NCI-H510A (cell line): ENCODE measurements at places on chromosomes 4 and X.

DNA sequence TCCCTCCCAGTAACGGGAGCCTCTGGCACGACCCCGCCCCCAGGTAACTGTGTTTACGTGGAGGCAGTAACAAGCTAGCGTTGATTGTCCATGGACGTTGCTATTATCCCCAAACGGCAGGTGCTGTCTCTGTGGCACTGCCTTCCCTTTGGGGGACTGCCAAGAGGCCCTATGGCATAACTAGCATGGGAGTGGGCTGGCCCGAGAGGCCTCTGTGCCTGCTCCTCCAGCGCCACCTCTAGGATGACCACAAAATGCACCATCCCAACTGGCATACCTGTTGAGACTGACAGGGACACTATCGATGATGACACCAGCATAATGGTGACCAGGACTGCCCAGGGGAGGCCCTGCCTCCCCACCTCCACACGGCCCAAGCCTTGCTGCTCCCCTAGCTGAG is 1.5 kb downstream of the SRPK3 start:
- no peak for DNase-seq

- no peak for DNase-seq
Measured at GRCh38 chr4:8871417-8872401, at the start of gene HMX1. HMX1 (minus strand) TSS chr4:8871839; CDS start chr4:8871614, 225 bp downstream.

GRCh38 chrX:3271183-3271833 is 75.1 kb downstream of the MXRA5 start:
- no peak for DNase-seq

GRCh38 chr4:159764343-159764952 is 661.6 kb downstream of the RAPGEF2 start:
- peak; percentile 2 for DNase-seq

DNA sequence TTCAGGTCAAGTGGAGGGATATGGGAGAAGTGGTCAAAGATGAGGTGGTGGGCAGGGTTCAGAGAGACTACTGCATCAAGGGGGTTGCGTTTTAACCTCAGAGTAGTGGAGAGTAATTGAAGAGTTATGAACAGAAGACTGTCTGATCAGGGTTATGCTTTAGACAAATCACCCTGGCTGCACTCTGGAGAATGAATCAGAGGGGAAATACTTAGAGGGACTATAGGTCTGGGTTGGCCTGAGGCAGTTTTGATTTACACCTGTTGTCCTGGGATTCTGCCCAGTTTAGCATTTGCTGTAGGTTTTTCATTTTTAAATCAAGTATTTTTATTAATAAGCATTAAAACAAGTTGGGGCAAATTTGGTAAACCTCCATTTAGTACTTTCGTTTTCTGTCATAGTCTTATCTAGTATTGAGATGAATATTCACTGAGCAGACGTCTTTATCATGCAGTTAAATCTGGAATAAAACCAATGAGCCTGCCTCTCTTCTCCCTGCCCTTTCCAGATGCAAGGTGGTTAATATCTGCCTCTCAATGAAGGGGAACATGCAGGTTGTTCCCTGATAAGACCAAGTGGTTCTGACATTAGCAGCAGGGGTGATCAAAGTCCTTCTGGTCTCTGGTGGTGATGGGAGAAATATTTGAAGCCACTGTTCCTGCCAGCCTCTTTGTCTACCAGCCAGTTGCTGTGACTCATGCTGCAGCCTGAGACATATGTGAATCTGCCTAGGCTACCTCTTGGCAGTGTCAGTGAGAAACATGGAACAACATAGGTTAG is 116.0 kb upstream of the RPS6KA3 start:
- DNase-seq: no peak

- no peak for DNase-seq
Measured at GRCh38 chr4:174080361-174080760, 203.1 kb downstream of the FBXO8 start.

DNA sequence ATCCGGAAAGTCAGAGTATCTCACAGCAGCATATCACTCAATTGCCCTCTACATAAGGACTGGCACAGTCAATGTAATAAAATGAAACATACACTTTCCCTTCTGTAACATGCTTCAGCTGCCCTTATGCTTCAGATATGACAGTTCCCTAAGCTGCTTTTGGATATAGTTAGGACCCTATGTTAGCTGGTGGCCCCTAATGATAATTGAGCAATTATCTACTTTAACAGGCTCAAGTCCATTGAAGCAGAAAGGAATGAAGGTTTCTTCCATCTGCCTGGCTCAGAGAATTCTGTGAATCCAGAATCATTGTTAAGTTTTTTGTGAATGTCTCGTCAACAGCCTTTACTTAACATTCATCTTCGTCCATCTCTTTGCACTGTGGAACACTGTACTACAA is 951.2 kb upstream of the DIAPH2 start:
- no peak for DNase-seq

DNA sequence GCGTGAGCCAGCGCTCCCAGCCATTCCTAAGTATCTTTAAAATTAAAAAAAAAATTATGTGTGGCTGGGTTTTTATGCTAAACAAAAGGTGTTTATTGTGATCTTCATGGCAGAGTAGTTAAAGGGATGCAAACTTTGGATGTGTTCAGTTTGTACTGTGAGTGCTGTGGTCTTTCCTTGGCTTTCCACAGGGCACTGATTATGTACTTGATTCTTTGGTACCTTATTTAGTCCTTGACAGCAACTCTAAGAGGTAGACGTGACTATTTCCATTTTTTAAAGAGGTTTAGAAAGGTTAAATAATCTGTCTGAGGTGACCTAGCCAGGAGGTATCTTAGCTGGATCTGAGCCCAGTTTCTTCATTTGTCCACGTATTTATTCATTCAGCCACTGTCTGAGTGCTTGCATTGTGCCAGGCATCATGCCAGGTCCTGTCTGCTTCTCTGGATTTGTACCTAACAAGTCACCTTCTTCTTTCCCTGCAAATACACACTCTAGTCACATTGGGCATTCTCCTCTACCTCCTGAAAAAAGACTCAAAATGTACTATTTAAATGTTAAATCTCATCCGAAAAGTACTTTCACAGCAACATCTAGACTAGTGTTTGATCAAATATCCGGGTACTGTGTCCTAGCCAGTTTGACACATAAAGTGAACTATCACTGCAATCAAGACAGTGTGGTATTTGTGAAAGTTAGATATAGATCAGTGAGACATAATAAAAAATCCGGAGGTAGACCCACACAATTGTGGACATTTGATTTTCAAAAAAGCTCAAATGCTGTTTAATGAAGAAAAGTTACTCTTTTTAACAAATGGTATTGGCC is 31.5 kb downstream of the WWC2 start:
- DNase-seq: no peak

- no peak for DNase-seq
Measured at GRCh38 chr4:186347743-186348142, 81.8 kb downstream of the F11 start.

DNA sequence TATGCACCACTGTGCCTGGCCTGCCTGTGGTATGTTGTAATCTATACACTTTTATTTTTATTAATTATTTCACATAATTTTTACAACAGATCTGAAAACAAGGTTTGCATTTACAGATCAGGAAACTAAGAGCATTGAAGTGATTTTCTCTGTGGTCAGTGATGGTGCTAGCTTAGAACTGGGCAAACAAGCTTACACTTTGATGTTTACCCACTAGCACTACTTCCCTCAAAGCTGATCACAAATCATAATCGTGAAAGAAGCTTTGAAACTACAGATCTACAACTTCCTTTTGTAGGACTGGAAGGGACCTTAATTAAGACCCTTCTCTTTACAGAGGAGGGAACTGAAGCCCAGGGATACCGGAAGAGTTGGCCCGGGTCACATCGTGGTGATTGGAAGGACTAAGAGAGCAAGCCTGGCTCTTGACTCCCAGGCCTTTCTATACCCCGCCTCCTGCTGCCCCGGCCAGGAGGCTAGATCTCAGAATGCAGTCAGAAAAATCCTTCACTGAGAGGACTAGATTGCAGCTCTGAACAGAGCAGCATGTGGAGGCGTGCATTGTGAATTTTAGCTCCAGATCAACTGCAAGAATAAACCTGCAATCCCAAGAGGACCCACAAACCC is 93.7 kb upstream of the ZNF827 start:
- DNase-seq: no peak

DNA sequence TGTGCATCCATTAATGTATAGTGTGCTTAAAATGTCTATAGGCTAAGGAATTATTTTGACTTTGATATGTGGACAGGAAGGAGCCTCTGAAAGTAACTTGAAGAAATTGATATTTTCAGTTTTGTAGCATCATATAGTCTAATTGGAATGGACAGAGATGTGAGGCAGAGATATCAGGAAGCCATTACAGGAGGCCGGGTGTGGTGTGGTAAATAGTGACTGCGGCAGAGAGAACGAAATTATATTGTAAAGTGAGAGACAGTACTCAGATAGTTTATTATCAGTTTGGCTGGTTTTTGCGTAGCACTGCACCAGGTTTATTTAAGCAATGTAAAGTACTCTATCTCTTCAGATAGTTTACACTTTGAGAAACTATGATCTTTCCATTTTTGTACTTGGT is 98.5 kb downstream of the RAP1GDS1 start:
- DNase-seq: no peak
